ENCODE measurements at places on chromosomes 7 and 10. TPM values are rescaled to one million over a fixed set of nuclear protein-coding genes. Genes with fewer than 3 reads are reported as not detected.
A peak's percentile ranks its signal among the peaks of the same experiment; 100 is the strongest.

DNA sequence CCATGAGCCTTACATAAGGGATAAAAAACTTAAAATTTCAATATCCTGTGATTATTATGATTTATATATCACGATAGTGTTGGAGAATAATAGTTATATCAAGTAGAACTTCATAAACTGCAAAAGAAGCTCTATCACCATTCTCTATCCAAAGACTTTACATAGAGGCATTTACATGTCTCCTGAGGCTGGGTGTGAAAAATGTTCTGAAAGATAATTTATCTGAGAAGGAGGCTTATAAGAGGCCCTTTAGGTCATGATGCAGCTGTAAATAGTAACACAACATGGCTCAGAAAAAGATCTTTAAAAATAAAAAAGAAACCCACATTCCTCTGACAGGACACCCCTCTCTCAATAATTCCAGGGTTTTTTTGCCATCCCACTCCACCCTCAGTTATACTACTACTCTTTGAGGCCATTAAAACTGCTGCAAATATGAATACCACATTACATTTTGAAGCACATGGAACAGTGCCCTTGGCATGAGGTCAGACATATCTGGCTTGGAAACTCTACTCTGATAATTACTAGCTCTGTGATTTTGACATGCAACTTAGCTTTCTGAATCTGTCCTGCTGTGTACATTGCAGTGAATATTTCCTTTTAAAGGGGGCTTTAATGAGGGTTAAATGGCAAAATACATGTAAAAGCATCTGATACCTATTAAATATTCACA is 55.5 kb downstream of the SLC16A12 start:
- no peak for DNase-seq

DNA sequence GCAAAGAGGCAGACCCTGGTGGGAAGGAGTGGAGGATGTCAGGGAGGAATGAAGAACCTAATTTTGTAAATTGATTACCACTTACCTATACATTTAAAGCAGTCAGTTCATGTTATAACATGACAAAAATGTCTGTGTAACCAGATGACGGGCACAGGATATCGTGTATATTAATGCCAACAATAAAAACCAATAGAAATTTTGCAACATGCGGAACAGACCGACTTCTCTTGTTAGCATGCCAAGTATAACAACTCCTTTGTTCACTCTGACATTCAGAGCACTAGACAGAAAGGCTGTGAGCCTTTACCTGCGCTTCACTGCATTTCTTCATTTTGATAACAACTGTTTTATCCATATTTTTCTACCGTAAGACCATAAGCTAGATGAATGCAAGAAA is 29.9 kb downstream of the CDK6 start:
- DNase-seq, result no peak

The SLC39A12 gene
- total RNA-seq, result not detected

DNA sequence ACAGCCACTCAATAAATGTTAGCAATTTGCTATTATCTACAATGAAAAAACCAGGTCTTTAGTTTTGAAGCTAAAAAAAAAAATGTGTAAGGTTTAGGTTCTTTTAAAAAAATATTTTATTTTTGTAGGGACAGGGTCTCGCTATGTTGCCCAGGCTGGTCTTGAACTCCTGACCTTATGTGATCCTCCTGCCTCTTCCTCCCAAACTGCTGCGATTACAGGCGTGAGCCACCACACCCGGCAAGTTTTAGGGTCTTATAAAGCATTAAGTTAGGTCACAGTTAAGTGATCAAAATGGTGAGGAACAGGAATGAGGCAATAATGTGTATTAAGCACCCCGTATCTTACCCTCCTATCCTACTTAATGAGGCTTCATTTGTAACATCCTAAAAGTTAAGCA is 774 bp downstream of the SEM1 start:
- no peak for DNase-seq

GRCh38 chr10:58700591-58700990 is 187.9 kb downstream of the BICC1 start:
- no peak for DNase-seq

The AASS gene
- total RNA-seq, result 0.18 TPM

DNA sequence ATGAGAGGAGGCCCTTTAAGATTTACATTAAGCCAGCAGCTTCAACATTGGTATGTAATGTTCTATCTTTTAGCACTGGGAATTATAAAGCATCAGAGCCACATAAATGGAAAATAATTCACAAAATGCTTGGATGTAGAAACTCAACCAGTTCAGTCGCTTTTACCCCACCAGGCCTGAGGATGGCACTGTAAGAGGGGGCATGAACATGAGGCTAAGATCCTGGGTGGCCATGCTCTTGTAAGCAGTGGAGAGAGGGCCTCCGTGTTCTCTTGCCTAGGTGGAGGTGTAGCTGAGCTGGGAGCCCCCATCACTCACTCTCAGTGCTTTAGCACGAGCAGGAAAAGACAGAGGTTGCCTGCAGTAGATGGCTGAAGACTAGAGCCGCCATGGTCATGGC is 238.8 kb downstream of the FANK1 start:
- DNase-seq, result no peak

GRCh38 chr10:5477948-5478693 is 21.2 kb downstream of the CALML5 start:
- DNase-seq, result no peak

DNA sequence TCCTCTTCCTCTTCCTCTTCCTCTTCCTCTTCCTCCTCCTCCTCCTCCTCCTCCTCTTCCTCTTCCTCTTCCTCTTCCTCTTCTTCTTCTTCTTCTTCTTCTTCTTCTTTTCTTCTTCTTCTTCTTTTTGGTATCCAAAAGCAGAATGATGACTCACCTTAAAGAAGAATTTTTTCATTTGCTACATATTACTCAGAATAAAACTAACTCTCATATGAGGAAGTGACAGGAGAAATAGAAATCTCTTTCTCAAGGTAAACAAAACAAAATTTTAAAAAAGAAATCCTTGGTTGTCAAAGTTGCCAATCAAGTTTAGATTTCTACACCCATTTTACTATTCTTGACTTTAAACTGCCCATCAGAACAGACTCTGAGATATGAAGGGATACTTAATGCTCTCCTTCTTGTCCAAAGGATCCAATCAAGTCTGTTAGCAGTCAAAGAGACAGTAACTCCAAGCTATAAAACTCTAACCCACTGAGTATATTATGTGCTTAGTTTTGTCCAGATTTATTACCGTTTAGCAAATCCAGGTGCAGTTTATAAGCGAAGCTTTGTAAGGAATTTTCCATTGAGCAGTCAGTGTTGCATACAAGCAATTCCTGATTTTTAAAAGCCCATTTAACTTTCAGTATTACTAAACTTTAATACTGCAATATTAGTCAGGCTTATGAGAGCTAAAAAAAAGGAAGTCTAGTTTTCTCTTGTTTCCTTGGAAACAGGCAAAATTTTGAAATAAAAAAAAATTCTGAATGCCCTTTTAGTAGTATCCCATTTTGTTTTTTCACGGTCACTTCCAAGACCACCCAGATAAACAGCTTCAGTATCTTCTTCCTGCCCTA is 43.1 kb upstream of the SNX13 start:
- DNase-seq, result no peak

DNA sequence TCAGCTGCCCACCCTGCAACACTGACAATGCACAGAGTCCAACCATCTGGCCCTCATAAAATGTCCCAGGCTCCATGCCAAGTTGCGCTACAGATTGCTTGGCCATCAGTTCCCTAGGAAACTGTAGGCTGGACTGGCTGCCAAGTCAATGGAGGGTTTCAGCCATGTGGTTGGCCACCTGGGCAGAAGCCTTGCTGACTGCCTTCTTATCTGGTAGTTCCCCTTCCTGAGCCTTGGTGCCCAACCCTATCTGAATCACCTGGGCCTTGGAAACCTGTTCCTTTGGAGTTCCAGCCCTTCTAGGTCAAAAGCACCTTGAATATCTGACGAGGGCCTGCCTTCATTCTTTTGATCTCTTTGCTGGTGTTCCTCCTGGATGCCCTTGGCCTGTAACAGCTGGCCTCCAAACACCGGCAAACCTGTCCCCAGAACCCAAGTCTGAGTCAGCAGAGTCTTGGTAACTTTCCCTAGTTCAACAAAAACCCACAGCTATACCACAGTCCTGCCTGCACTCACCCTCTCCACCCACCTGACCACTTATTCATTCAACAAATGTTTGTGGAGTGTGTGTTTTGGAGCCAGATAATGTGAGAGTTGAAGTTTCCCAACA is 37.4 kb upstream of the KDM7A start:
- DNase-seq, result peak; percentile 75

The CHCHD1 gene
- 65.8 TPM for total RNA-seq

GRCh38 chr10:113207924-113208323 is 257.9 kb downstream of the TCF7L2 start:
- DNase-seq, result no peak

DNA sequence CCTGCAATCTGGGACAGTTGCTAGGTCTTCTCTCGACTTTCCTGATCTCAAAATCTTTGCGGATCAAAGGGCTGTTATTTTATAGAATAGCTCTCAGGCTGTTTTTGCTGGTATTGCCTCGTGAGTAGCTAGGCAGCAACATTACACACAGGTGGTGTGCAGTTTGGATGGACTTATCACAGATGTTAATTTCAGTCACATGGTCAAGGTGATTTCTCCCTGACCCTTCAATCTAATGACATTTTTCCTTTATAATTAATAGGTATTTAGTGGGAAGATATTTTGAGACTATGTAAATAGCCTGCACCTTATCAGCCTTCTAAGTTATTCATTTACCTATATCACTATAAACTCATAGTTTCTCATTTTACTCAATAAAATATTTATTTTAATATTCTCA is 309.6 kb upstream of the PRKCQ start:
- no peak for DNase-seq

The RPEL1 gene
- 0.05 TPM for total RNA-seq

DNA sequence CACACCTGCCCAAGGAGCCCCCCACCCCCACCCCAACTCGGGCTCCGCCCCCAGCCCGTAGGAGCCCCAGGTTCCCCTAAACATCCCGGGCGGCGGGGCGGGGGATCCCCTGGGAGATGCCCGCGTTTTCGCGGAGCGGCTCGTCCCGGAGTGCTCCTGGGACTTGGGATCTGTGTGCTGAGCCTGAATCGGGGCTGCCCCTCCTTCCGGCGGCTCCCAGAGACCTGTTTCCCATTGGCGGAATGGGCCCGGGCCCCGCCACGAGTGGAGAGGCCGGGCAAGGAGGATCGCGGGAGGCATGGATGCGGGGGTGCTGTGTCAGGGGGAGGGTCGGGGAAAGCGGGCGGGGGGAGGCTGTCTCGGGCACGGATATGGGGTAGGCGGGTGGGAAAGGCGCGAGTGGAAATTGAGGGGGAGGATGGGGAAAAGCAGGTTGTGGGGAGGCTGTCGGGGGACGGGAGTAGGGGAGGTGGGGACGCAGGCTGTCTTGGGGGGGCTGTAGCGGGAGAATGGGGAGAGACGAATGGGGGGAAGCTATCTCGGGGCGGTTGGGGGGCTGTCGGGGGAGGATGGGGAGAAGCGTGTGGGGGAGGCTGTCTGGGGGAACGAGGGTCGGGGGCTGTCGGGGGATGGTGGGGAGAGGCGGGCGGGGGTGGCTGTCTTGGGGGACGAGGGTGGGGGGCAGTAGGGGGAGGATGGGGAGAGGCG is 572 bp upstream of the BHLHA15 start:
- DNase-seq, result peak; percentile 36

DNA sequence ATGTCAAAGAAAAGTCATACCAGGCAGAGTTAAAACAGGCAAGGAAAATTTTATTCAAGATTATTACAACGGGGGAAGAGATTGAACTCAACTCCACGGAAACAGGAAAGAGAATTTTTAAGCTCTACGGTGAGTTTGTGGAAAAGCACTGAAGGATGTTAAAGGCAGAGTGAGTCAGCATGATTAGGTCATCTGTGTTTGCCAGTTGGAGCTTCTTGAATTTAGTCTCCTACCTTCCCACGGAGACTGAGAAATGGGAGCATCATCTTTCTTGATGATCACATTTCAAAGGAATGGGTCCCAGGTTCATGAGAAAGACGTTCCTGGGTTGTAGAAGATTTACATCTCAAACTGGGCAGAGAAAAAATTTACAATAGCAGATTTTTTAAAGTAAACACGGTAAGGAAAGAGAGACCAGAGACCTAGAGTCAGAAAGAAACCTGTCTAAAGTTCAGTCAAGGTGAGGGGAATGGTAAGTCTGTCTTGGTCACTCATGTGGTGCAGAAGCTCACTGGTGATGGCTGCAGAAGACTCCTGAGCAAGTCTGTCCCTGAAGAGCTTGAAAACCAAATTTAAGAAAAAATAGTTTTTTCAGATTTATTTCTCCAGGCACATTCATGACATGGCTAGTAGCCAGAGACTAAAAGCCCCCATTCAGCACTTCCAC is 516.9 kb upstream of the LRRN3 start:
- DNase-seq, result peak; percentile 55

- no peak for DNase-seq
Measured at GRCh38 chr7:125462615-125463014, 533.0 kb upstream of the POT1 start.

- DNase-seq, result no peak
Measured at GRCh38 chr7:44143646-44144250, 2.6 kb upstream of the MYL7 start.

The SCART1 gene
- 2.2 TPM for total RNA-seq

The CUL2 gene
- total RNA-seq, result 7.1 TPM
